ENCODE measurements at places on chromosomes 3 and 15.

DNA sequence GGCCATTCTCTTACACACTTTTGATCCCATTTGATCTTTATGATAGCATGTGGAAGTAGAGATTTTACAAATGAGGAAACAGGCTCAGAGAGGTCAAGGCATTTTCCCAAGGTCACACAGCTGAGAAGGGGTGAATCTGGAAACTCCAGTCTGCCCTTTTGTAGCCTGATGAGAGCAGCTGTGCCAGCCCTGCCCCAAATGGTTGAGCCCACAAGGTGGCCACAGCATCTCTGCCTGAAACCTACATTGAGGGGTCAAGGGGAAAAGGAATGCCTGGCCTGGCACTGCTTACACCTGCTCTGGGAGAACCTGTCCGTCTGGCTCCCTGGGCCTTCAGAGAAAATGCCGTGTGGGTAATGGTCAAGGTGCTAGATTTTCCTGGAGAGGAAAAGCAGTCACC, 200.2 kb upstream of the LINGO1 start:
- DNase-seq = no peak

GRCh38 chr15:51580982-51581381, 41.6 kb downstream of the DMXL2 start:
- DNase-seq = no peak

GRCh38 chr3:95798628-95799027, 1015.8 kb upstream of the EPHA6 start:
- DNase-seq = no peak

GRCh38 chr3:54071601-54072000, 50.8 kb upstream of the CACNA2D3 start:
- no peak for DNase-seq

DNA sequence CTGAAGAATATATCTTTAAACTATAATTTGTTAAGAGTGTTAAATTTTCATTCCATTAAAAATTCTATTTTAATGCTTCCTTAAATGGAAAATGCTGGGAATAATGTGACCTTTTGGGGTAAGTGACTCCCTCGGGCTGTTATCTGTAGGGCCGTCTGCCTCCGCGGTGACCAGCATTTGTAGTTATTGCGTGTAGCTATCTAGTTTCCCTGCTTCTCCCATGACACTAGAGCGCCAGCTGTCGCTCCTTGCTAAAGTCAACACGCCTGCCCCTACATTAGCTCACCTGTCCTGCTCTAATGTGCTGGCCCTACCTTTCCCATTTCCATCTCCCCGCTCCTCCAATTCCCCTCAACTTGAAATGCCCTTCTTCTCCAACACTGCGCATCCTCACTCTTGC, 12.4 kb upstream of the CHRM5 start:
- DNase-seq = no peak

GRCh38 chr15:63633312-63633711, 36.1 kb downstream of the FBXL22 start:
- no peak for DNase-seq

- DNase-seq = no peak
Observed at GRCh38 chr3:7100136-7100535, 239.2 kb downstream of the GRM7 start.

Measured in SW480 (cell line).